ENCODE measurements at places on chromosomes 16 and 17.

DNA sequence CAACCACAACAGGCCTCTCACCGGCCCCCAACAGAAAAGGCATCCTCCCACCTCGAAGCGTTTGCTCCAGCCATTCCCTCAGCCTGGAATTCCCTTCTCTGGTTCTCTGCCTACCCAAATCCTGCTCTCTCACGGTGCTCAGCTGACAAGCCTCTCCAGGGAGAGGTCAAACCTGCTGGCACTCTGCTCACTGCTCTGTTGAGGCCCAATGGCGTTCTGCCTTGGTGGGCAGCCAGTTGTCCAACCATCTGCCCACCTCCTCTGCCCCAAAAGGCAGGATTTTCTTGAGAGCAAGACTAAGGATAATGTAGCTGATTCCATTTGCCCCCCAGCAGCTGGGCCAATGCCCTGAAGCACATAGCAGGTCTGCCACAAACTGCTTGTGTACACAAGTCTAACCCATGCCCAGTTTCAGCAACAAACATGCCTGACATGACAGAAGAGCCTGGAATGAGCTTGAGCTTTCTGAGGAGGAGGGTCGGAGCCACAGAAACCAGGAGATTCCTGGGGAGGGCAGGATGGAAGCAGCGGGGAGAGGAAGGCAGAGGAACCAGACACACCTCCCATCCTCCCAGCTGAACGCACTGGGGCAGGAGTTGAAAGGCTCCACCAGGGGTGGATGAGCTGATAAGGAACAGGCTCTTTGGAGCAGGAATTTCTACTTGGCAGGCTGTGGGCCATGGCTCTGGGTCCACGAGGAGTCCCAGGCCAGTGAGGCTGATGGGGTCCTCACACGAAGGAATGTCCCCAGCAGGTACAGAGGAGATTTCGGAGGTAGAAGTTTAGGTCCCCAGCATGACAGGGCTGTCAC is 23.9 kb downstream of the ARHGAP27 start:
- DNase-seq = no peak

- DNase-seq = peak; percentile 25
Observed at GRCh38 chr17:71902894-71903506, 217.8 kb upstream of the SOX9 start.

DNA sequence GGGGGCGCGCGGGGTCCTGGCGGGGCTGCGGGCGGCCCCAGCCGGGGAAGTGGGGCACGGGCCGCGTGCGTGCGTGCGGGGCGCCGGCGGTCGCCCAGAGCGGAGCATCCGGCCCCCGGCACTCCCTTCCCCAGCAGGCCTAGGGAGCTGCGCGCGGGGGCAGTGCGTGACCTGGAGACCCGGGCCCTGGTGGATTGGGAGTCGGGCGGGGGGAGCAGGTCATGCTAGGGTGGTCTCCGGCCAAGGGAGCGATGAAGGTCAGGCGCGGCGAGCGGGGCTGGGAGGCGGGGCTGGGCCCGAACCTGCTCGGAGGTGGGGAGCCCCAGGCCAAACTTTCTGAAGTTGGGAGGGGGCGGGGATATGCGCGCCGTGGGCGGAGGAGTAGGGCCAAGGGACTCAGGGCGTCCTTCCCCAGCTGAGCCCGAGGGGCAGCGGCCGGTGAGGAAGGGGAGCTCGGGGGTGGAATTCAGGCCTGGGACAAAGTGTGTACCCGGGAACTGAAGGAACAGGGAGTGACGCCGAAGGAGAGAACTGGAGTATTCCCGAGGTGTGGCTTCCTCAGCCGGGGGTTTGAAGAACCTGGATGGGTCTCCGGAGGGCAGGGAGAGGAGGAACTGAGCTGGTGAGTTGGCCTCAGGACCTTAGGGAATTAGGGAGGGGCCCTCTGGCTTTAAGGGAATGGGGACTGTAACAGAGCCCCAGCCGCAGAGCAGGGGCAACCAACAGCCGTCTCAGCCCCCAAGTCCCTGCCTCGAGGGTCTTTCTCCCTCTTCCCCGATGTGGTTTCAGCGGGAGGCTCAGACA is 589 bp downstream of the XYLT2 start:
- DNase-seq = peak; percentile 16

DNA sequence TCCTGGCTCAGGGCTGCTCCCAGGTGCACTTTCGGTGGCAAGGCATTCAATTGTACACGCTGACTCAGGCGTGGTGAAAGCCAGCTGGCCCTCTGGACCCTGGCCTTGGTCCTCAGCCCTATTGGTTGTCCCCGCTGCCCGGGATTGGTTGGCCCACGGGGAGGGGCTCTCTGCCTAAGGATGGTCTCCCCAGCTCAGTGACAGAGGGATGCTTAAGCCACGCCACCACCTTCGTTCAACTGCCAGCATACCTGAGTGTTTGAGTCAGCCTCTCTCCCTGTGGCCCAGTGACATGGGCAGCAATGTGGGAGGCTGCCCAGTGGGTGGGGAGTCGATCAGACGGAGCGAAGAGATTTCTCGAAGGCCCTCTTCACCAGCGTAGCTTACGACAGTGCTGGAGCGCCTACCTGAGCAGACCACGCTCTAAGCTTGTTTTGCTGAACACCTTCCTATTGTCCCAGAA is 30.3 kb downstream of the IRF8 start:
- DNase-seq = no peak

- DNase-seq = peak; percentile 86
Observed at GRCh38 chr16:68902003-68902968, 59.0 kb downstream of the TANGO6 start.

DNA sequence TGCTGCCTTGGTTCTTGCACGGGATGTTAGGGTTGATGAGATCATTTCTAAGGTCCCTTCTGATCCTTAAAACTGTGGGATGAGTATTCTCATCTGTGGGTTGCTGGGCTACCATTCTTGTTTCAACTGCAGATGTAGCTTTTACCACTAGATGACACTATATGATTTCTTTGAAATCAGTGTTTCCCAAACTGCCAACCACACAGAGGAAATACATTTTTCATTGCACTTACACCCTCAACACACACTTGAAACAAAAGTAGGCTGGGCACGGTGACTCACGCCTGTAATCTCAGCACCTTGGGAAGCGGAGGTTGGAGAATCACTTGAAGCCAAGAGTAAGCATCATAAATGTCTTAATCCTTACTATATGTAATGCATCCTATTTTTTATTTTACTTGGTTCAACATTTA is 15.3 kb downstream of the LCMT1 start:
- peak; percentile 77 for DNase-seq

DNA sequence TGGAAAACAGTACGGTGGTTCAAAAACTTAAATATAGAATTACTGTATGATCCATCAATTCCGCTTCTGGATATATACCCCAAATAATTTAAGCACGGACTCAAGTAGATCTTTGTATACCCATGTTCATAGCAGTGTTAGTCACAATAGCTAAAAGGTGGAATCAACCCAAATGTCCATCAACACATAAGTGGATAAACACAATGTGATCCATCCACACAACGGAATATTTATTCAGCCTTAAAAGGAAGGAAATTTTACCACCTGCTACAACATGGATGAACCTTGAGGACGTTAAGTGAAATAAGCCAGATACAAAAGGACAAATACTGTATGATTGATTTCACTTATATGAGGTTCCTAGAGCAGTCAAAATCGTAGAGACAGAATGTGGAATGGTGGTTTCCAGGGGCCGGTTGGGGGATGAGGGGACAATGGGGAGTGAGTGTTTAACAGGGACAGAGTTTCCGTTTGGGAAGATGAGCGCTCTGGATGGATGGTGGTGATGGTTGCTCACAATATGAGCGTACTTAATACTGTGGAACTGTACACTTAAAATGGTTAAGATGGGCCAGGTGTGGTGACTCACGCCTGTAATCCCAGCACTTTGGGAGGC is 5.4 kb upstream of the RNF222 start:
- DNase-seq = no peak

- no peak for DNase-seq
Observed at GRCh38 chr17:286571-286970, 66.0 kb downstream of the RPH3AL start.

DNA sequence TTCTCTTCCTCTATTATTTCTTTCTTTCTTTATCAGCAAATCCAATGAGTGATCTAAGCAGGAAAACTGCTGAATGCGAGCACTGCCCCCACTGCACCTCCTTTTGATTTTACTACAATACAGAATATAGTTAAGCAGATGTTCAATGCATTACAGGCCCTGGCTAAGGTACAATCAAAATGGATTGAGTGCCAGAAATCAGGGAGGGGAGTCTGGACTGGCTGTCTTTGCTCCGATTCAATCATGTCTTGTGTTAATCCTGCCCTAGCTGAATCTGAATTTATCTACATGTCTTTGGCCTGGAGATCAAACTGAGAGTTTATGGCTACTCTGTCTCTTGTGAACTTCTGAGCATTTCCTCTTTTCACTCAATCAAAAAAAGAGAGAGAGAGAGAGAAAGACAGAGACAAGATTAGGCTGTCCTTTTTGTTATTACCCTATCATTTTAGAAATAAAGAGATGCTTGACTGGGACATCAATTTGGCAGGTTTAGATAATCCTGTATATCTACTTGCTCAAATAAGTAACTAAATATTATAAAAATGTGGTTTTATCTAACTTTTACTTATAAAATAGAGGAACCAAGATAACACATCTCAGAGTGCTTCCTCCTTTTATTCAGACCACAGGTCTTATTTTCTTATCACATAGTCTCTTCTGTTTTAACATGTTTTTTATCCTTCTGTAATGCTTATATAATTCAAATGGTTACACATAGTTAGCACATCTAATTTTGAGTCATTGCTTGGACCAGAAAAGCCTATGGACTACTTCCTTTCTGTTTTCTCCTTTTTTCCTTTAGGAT is 656.2 kb downstream of the KCNJ2 start:
- DNase-seq = no peak

Data from AG10803 (cell line).